ENCODE measurements at places on chromosomes 3 and 15. TPM values are rescaled to one million over a fixed set of nuclear protein-coding genes. Genes with fewer than 3 reads are reported as not detected.

GUCA1C gene
- 0.39 TPM for total RNA-seq

KLF15 gene
- not detected for total RNA-seq

CDHR4 gene
- total RNA-seq: not detected

- peak; percentile 37 for DNase-seq
These were observed 42.7 kb downstream of the ITGA11 start for GRCh38 chr15:68389041-68389930.

DNA sequence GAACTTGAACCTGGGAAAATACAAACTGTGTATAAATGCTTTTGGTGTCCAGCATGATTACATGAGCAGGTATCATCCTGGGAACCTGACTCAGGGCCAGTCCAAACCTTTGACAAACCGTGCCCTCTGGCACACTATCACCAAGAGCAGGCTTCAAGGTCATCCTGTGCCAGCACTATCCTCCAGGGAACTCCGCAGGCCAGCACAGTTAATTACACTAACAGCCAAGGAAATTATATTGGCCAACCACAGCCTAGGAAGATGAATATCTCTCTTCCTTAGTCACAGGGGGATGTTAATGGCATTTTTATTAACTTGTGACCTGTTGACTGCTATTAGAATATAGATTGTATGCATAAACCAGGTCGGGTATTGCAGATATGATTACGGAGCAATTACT, 262.0 kb downstream of the TUSC7 start:
- no peak for DNase-seq

GRCh38 chr3:18086078-18086477, 339.1 kb downstream of the SATB1 start:
- no peak for DNase-seq

- DNase-seq: no peak
These were observed 163.4 kb upstream of the AGTR1 start for GRCh38 chr3:148534089-148534988.

CCDC54 gene
- total RNA-seq: not detected

CFAP20DC gene
- not detected for total RNA-seq

IDH2 gene
- total RNA-seq: 78.0 TPM

NPAP1 gene
- total RNA-seq: not detected

DNA sequence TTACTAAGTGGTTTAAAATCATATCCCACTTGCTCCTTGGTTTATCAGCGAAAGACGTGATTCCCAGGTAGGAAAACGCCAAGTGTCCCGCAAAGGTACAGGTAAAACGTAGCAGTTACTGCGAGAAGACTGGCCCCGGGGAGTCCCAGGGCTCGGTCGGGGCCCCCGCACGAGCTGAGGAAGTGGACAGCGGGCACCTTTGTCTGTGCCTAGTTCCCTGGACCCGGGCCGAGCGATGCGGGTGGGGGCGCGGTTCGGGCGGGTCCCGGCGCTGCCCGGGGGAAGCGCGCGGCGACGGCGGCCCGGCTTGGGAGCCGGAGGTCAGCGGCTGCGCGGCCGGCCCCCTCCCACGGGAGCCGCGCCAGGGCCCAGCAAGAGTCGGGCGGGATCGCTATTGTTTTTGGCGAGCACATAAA, 864 bp upstream of the NEO1 start:
- DNase-seq: no peak

DNA sequence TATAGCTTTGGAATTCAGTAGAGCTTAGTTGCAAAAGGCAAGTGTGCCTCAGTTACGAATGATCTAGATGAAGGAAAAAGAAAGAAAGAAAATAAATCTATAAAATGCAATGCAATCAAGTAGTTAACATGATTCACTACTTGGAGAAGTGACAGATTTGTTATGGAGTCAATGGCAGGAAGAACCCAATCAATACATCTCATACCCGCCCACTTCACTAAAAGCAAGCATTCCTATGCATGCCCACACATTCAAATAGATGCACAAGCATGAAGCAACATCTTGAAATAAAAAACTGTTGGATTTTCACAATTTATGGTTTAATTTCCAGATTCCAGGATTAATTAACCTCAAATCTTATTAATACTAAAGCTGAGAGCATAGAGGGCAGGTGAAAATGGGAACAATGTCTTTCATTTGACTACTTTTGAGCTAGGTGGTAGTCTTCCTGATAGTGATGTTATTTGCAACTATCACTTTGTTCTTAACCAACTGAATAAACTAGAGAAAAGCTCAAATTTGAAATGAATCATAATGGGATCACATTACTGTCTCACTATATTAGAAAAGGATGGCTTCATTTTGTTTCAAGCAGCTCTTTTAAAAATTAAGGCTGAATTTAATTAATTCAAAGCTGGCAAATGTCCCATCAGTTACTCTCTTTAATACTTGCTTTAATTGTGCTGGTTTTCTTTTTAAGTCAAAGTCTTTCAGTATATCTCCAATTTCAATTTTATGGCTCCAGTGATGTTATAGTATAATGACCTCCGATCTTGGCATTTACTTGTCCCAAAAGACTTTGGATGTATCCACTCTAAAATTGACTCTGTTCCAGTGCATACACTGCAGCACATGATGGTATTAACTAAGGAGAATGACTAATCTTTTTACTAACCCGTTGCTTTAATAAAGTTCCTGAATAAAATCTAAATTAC, 46.7 kb upstream of the CCDC50 start:
- DNase-seq: peak; percentile 20

GRCh38 chr3:151859905-151860304, 13.5 kb upstream of the SUCNR1 start:
- DNase-seq: no peak

- DNase-seq: peak; percentile 53
These were observed 250.3 kb upstream of the RASGRP1 start for GRCh38 chr15:38814891-38815290.

ZPLD1 gene
- not detected for total RNA-seq

DPPA2 gene
- not detected for total RNA-seq

DNA sequence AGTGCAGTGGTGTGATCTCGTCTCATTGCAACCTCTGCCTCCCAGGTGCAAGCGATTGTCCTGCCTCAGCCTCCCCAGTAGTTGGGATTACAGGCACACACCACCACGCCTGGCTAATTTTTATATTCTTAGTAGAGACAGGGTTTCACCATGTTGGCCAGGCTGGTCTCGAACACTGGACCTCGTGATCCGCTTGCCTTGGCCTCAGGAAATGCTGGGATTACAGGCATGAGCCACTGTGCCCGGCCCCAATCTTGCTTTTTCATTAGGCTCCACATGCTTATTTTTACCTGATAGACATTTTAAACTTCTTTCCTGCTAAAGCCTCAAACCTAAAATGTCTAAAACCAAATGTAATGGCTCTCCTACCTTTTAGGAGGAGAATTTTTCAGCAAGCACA, 817.0 kb upstream of the NECTIN3 start:
- DNase-seq: no peak

- peak; percentile 94 for DNase-seq
These were observed 8.8 kb downstream of the TMEM40 start for GRCh38 chr3:12750223-12750622.

GRCh38 chr3:194879991-194880939, 194.6 kb downstream of the FAM43A start:
- peak; percentile 53 for DNase-seq

NECTIN3 gene
- 76.6 TPM for total RNA-seq

SLC9C1 gene
- total RNA-seq: not detected

DNA sequence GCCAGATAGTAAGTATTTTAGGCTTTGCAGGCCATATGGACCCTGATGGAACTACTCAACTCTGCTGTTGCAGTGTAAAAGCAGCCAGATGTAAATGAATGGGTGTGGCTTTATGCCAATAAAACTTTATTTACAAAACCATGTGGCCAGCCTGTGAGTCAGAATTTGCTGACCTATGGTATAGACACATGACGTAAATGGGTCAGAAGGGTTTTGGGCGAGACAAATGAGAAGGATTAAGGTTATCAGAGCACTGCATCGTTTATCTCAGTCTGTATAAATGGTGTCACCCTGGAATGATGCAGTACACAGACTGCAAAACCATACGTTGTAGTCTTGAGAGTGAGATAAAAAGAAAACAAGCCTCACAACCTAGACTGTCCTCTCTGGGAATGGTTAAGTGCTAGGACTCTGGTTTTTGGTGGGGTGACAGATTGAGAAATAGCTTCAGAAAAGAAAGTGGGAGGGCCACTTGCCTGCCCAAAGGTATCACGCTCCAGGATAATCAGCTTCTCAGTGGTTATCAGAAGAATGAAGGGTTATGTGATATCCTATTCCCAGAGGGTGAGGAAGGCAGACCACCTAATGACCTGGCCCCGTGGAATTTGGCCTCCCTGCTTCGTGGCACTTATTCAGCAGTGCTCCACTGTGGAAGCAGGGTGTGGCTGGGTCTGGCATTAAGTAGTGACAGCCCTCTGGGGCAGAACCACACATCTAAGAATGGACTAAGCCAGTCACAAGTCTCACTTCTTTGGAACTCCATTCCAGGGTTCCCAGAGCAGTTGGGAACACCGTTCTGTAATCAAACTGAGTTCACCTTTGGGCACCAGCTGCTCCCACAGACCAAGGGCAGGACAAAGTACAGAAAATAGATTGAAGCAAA, 46.1 kb downstream of the ABHD5 start:
- DNase-seq: no peak

GRCh38 chr3:32886296-32886695, 65.1 kb upstream of the CCR4 start:
- DNase-seq: no peak

ITGB5 gene
- 224 TPM for total RNA-seq

LRRC49 gene
- total RNA-seq: 6.5 TPM

- DNase-seq: no peak
These were observed 255.3 kb downstream of the RSL24D1 start for GRCh38 chr15:54941417-54941816.

NEO1 gene
- total RNA-seq: 7.3 TPM

DNA sequence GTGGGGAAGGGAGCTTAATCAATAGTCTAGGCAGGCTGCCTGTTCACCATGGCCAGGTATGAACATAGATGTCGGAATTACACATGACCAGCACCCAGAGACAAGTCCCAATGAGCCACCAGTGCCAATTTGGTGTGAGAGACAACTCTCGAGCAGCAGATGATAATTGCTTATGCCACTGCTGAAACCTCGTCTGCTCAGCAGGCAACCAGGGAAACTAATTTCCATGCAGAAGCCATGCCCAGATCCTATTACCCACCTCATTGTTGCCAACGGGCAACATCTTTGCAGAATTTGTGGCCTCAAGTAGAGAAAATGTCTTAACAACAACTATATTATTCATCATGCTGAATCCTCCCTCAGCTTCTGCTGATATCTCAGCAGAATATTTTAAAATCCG, 84.9 kb downstream of the CGGBP1 start:
- no peak for DNase-seq

DNA sequence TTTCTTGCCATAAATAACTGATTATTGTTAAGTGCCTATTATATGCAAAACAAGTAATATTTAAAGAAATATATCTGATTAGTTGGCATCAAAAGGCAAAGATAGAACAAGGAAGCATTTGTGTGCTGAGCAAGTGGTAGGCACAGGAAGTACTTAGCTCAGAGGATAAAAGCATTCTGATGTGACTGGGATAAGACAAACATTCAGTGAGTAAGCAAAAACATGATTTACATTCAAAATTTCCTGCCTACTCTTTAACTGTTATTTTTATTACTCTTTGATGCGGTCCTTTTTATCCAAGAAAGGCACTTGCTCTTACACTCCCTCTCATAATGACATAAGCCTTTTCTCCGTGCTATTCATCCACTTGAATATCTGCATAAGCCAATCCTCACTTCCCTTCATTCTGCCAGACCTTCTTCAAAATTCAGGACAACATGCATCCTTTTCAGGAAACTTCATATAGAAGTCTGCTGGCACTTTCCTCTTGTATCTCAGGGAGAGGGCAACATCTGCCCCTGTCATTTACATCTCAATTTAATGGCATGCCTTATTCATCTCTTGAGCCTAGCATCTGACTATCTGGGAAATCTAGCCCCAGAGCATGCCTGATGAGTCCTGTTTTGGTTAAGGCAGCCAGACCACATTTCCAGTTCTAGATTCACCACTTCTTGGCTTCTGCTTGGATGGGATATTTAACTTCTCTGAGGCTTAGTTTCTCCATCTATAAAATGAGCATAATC, 478.2 kb upstream of the ROBO2 start:
- no peak for DNase-seq

TMA7 gene
- 535 TPM for total RNA-seq

CRYGS gene
- 0.47 TPM for total RNA-seq

CYP1A1 gene
- total RNA-seq: 3.3 TPM

DNA sequence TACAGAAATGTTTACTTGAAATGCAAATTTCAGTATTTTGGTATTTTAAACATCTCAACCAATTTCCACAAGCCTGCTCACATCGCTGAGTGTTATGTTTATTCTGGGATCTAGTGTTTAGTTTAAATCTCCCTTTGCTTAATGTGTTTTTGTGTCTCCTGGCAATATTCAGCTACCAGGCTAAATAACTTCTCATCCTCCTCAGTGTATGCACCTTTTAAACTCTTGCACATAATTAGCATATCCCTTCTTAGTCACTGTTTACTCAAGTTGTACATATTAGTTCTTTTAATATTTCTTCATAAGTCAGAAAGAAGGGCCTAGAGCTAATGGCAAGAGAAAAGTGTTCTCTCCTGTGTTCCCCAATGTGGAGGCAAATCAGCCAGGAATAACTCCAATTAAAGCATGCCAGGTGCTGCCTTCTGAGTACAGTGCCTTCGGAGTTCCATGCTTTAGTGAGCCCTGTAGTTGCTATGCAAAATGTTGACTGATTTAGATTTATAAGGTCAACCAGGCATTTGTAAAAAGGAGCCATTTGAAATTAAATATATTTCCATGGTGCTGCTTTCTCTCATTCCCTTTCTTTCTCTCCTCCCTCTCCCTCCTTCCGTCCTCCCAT, 234.3 kb downstream of the GAP43 start:
- peak; percentile 22 for DNase-seq

DNA sequence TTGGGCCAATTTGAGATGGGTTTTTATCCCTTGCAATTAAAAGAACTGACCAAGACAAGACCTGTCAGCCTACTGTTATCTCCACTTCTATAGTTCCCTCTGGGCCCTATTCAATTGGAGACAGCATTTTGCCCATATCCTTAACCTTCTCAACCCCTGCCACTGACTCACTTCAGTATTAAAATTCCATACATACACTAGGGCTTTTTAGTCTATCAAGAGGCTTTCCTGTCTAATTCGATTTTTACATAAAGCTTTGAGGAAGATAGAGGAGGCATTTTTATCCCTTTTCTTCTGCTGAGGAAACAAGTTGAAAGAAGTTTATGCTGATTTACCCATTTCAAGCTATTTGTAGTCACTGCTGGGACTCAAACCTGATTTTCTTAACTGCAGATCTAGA, 51.1 kb downstream of the GTF2E1 start:
- peak; percentile 26 for DNase-seq

GRCh38 chr3:129663045-129663446, 56.6 kb upstream of the PLXND1 start:
- peak; percentile 83 for DNase-seq

DNA sequence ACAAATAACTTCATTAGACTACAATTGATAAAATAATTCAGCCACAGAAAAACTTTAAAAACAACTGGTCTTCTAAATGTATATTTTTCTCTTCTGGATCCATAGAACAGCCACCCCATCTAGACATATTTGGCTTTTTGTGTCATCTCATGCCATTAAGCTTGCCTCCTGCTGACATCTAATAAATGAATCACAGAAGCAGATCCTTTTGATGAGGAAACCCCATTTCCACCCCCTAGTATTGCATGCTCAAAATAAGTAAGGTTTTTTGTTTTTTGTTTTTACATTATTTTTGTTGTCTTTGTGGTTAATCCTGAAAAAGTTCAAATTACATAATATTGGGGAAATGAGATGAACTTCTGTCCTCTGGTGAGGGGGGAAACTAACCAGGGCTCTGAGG, 94.8 kb downstream of the DUT start:
- no peak for DNase-seq

UROC1 gene
- not detected for total RNA-seq

DISP2 gene
- total RNA-seq: 0.49 TPM

Measured in M059J (cell line).